Frontal cortex (tissue), 4 donors: ENCODE measurements at places on chromosomes 7 and 10. TPM values are rescaled to one million over a fixed set of nuclear protein-coding genes. Genes with fewer than 3 reads are reported as not detected.

DNA sequence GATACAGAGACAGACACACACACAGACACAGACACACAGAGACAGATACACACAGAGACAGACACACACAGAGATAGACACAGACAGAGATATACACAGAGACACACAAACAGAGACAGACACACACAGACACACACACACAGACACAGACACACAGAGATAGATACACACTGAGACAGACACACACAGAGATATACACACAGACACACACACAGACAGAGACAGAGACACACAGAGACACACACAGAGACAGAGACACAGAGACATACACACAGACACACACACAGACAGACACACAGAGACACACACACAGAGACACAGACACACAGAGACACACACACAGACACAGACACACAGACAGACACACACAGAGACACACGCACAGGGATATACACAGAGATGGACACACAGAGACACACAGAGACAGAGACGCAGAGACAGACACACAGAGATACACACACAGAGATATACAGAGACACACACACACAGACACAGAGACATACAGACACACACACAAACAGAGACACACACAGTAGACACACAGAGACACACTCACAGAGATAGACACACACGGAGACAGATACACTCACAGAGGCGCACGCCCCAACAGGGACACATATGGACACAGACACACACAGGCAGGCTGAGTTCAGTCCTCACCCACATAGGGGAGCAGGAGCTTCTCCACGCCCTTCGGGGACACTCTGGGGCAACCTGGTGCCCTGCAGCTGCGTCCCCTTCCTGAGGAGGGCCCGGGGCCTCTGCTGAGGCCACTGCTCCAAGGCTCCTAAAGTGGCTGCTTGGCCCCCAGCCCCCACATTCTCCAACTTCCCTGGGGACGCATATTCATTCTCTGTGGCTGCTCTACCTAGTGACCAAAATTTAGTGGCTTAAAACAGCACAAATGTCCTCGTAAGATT lies 10.3 kb upstream of the PPP2R2D start:
- no peak for DNase-seq

DNA sequence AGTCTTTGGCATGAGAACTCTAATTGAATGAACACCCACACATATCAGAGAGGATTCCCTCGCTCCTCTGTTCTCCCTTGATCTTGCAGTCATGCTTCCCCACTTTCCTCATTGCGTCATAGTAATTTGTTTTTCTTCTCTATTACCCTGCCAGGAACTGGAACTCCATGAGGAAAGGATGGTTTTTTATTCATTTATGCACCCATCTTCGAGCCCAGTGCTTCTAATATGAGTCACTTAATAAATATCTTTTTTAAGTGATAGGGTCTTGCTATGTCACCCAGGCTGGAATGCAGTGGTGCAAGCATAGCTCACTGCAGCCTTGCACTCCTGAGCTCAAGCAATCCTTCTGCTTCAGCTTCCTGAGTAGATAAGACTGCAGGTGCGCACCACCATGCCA lies 83.5 kb downstream of the OTUD1 start:
- no peak for DNase-seq

DNA sequence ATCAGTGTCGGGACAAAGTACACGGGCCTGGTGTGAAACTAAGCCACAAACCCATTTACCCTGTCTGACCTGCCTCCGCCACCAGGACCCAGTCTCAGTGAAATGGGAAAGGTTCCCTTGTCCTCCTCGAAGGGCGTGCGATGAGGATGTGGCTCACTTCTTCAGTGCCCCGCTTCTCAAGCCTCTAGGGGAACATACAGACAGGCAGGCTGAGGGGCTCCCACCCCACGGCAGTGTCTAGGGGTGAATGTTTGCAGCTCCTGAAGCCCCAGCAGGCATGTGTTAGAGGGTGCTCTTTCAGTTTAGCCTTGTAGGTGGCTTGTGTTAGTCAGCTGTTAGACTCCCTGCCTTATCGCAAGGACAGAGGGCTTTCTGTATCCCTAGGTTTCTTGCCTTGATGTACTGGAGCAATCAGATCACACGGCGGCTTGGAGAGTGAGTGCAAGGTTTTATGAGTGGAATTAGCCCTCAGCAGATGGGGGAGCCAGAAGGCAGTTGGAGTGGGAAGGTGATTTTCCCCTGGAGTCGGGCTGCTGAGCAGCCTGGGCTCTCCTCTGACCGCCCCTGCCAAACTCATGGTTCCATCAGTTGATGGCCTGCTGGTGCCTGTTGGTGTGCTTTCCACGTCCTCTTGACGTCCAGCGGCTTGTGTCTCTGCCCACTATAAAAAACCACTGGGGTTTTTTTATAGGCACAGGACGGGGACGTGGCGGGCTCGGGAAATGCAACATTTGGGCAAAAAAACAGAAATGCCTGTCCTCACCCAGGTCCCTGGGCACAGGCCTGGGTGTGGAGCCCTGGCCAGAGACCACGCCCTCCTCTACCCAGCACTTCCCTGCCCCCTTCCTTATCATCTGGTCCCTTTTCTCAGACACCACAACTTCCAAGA lies 759 bp downstream of the NUDT1 start:
- DNase-seq, result no peak

DNA sequence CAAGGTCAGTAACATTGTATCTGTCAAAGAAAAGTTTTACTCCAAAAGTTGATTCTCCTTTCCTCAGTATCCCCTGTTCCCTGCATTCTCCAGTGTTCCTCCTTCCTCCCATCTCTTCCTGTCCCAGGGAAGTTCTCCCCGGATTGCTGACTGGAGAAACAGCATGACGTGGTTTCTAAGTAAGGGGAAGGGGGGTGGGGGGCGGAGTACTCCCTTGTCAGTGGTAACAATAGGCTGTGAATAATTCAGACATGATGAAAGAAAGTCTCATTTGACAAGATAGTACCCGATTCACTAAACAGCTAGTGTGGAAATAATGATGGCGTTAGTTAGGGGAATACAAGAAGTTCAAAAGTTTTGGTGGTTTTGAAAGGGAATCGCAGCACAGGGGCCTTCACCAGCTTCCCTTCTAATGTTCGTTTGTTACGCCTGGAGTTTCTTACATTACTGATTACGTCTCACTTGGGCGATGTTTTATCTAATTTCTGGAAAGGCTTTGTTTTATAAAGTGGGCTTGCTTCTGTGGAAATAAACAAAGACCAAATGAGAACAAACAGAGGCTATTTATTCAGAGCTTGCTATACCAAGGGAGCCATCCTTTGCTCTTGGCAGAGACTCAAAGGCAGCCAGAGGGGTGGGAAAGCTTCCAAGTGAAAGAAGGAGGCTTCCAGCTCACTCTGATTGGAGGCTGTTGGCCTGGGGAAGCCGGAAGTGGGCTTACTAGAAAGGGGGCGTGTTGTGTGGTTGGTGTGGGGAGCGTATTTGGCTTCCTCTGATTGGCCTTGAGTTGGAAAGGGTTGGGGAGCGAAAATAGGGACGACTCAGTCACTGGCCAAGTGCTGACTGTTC lies 453.7 kb downstream of the SDK1 start:
- DNase-seq, result peak; percentile 17

GRCh38 chr10:7302930-7303557 lies 107.8 kb downstream of the SFMBT2 start:
- no peak for DNase-seq

- no peak for DNase-seq
Observed at GRCh38 chr10:2948127-2948854, 119.1 kb upstream of the PFKP start.

DNA sequence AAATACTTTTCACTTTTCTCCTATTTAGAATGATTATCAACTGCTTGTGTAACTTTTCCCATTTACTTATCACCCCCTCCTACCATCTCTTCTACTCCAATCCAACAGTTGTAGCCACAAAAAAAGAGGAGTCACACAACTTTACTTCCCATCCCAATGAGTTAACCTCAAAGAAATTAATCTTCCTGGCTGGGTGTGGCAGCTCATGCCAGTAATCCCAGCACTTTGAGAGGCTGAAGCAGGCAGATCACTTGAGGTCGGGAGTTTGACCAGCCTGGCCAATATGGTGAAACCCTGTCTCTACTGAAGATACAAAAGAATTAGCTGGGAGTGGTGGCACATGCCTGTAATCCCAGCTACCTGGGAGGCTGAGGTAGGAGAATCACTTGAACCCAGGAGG lies 19.9 kb downstream of the SYPL1 start:
- no peak for DNase-seq

DNA sequence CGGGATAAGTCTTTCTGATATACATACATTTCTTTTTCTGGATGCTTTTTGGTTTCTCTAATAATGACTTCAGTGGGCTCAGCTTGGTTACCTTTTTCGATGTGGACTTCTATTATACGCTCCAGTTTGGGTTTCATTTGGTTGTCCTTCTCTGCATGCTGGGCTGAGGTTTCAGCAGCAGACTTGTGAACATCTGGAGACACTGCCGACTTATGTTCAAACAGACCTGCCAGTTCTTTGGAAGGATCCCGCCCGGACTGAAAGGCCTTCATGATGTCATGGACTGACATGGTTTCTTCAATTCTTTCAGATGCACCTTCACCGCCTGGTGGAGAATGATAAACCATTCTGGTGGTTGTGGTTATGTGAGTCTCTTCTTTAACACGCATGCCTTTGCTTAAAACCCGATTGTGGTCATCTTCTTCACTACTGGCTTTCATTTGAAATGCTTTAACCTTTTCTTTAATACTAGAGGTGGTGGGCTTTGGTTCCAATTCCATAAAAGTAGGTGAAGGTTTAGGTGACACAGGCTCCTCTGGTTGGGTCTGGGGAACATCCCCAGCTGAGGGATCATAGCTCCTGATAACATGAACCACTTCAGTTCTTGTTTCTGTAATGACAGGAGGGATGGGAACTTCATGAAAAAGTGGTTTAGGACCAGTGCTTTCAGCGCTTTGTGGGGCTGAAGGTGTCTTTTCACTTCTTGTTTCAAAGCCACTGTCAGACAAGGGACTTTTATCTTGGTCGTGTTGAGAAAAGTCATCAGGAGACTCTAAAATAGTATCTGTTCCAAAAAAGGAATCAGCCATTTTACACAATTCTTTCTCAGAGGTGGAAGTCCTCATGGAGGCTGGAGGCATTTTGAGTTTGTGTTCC lies 167.7 kb upstream of the CCDC6 start:
- DNase-seq, result no peak

- no peak for DNase-seq
Observed at GRCh38 chr7:35593899-35594298, 101.0 kb downstream of the HERPUD2 start.

DNA sequence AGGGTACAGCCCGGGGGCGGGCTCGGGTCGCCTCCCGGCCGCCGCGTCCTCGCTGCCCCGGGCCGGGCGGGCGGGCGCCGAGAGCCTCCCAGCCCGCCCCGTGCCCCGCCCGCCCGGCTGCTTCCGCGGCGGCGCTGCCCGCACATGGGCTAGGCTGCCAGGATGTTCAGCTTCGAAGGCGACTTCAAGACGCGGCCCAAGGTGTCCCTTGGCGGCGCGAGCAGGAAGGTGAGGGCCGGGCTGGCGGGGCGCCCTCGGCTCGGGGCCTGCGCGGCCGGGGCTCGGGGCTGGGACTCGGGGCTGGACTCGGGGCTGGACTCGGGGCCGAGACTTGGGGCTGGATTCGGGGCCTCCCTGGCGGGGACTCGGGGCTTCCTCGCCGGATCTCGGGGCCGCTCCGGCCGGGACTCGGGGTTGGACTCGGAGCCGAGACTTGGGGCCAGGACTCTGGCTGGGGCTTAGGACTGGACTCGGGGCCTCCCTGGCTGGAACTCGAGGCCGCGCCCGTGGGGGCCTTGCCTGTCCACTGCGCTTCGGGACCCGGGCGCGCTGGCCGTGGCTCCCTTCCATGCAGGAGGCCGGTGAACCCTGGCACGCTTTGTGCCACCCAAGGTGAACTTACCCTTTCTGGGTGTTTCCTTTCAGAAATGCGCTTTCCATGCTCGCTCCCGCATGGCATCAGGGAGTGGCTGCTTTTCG lies 534 bp downstream of the UBE3C start:
- no peak for DNase-seq

PAX4 gene
- total RNA-seq, result not detected

ADCYAP1R1 gene
- 34.2 TPM for total RNA-seq

DLX5 gene
- 2.9 TPM for total RNA-seq

PIP gene
- total RNA-seq, result not detected
